BJ (cell line): ENCODE measurements at places on chromosomes 3 and 15. TPM values are rescaled to one million over a fixed set of nuclear protein-coding genes. Genes with fewer than 3 reads are reported as not detected.

GRCh38 chr3:173913397-173913796 is 515.9 kb downstream of the NLGN1 start:
- no peak for DNase-seq

CYP8B1 gene
- polyA plus RNA-seq, result not detected in 2 replicates

DNA sequence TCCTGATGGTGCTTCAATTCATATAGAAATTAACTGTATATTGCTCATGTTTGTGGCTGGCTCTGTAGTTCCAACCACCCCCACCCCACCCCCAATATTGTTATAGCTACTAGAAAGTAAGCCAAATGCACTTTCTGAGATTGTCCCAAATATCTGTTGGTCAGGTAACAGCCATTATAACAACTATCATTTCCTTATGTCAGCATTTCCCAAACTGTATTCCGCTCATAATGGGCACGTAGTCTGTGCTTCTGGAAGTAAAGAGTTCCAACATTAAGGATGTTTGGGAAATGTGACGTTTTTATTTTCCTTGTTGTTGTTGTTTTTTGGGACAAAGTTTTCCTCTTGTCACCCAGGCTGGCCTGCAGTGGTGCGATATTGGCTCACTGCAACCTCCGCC is 12.2 kb upstream of the TBL1XR1 start:
- DNase-seq, result no peak

ISY1 gene
- polyA plus RNA-seq, result 21.0 and 34.2 TPM in 2 replicates

DCLK3 gene
- polyA plus RNA-seq, result not detected in 2 replicates

DNA sequence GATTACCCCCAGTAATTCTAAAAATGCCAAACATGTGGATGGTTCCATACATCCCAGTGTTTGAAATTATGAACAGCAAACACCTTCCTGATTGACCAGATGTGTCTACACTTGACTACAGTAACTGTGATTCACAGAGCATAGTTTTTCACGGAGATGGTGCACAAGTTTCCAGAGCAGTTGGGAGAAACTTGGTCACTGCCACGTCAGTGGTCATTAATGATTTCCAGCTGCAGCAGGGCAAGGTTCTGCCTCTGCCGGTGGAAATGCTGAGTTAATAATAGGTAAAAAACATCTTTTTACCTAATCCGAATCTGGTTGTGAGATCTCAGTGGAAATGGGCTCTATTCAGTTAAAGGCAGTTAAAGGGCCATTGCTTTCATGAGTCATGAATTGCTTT is 154.1 kb upstream of the FEZF2 start:
- no peak for DNase-seq

DNA sequence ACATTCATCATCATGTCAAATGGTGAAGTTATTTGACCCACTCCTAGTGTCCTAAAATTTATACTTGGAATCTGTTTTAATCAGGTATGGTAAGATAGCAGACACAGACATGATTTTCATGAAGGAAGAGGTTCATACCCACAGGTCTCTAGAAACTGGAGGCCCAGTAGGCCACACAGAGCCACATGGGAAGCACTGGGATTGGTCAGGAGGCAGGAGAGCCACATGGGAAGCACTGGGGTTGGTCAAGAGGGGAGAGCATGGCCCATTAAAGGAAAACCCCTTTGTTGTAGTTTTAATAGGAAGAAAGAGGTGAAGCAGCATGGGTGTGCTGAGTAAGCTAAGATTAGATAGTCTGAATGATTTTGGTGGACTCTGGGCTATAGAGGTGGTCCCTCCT is 356.9 kb downstream of the MFSD1 start:
- no peak for DNase-seq

DNA sequence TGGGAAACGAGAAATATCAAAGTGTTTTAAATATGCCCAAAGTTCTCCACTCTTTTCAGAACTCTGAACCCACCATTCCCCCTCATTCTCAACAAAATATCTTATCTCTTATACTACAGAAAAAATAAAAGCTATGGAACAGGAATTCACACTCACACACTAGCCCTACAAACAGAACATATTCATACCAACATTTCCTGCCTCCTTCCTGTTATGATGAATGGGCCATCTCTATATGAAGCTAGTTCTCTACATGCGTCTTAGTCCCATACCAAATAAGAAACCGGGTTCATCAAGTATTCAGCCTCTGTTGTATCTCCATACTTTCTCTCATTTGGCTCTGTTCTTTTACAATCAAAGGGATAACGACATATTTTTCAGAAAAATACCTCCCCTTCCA is 72.6 kb downstream of the PLSCR2 start:
- DNase-seq, result no peak

SLC30A4 gene
- 5.2 and 7.1 TPM in 2 replicates for polyA plus RNA-seq

DNA sequence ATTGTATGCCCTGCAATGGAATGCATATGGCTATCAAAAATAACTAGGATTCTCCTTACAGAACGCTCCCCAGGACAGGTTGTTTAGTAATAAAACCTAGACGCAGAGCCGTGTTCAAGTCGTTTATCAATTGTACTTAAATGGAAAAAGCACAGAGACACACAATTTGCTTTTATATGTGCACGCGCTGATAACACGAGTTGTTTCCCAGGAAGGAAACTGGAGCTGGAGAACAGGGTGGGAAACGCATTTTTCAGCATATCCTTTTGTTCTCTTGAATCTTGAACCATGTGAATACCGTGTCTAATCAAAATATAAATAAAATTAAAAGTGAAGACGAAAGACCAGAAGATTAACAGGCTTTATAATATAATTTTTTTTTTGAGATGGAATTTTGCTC is 3.6 kb upstream of the ANPEP start:
- DNase-seq, result no peak

GRCh38 chr3:25386686-25387255 is 41.3 kb upstream of the RARB start:
- no peak for DNase-seq

GRCh38 chr3:31546162-31546561 is 13.4 kb downstream of the STT3B start:
- DNase-seq, result no peak

DNA sequence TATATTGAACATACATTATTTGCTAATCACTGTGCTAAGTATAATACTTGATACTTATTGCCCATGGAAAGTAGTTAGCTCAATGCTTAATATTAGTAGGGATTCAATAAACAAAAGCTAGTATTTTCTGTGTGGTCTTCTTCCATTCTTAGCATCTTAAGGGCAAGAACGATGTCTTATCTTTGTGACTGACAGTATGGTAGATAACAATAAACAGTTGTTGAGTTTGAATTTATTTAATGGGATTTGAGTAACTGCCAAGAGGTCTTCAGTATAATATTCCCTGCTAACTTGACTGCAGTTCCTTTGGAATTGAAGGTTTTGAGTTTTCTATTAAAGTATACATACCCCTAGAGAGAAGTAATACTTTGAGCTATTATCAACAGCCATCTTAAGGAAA is 70.1 kb downstream of the ZNF609 start:
- no peak for DNase-seq

DNA sequence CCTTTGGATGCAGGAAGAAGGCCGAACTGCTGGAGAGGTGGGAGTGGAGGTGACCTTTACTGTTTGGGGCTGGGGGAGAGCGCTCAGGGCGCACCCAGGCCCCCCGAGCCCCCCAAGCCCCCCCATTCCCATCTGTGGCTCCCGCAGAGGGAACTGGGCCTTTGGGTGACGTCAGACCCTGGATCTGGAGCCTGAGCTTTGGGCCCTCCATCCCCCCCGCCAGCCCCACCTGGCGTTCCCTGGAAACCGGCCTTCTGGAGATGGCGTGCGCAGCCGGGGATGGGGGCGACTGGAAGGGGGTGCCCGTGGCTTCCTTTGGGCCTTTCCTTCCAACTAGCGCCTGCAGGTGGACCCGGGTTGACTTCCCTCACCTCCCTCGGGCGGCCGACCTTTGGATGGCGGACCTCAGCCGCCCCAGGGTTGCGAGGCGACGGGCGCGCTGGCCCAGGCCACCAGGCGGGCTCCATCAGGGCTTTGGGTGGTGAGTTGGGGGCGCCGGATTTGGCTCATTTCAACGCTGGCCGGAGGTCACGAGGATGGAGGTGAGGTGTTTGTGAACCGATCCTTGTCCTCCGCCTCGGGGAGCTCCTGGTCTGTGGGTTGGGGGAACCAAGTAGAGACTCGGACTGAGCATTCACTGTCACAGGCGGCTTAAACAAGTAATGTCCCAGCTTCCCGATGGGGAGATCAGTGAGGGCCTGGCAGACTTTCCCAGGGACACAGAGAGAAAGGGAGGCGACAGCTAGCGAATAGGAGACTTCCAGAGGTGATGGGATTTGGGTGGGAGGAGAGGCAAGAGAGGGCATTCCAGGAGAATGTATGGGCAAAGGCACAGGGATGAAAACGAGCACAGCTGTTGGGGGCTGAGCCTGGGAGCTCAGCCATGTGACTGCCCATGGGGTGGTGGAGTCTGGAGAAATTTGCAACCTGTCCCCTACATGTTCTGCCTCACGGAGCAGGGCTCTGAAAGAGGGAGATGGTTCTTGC is 709 bp downstream of the SCAMP5 start:
- DNase-seq, result no peak

SELENOS gene
- polyA plus RNA-seq, result 71.2 and 86.0 TPM in 2 replicates

GRCh38 chr15:56736881-56737707 is 3.8 kb upstream of the ZNF280D start:
- no peak for DNase-seq

PCSK6 gene
- 0.29 and 0.42 TPM in 2 replicates for polyA plus RNA-seq

MAGEL2 gene
- 0.02 and 0.04 TPM in 2 replicates for polyA plus RNA-seq

- DNase-seq, result no peak
Observed at GRCh38 chr3:18767756-18768303, 342.7 kb upstream of the SATB1 start.

- no peak for DNase-seq
Observed at GRCh38 chr3:29936054-29936453, 655.2 kb downstream of the RBMS3 start.

GRCh38 chr15:40016224-40016865 is 22.6 kb downstream of the SRP14 start:
- no peak for DNase-seq

GRCh38 chr15:39285071-39285470 is 295.8 kb upstream of the THBS1 start:
- no peak for DNase-seq

DNA sequence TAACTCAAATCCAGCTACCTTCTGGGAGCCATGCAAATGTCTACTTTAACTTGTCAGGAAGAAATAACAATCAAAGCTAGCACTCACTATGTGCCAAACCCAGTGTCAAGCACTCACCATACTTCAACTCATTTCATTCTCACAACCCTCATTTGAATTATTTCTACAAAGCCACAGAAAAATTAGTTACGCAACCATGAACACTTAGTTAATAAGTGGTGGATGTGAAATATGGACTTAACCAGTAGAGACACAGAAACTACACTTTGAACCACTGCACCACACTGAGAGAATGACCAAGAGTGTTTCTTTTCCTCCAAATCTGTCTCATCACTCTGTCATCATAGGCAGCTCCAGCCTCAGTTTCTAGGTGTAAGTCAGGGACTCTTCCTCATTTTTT is 91.0 kb upstream of the MBNL1 start:
- no peak for DNase-seq

DNA sequence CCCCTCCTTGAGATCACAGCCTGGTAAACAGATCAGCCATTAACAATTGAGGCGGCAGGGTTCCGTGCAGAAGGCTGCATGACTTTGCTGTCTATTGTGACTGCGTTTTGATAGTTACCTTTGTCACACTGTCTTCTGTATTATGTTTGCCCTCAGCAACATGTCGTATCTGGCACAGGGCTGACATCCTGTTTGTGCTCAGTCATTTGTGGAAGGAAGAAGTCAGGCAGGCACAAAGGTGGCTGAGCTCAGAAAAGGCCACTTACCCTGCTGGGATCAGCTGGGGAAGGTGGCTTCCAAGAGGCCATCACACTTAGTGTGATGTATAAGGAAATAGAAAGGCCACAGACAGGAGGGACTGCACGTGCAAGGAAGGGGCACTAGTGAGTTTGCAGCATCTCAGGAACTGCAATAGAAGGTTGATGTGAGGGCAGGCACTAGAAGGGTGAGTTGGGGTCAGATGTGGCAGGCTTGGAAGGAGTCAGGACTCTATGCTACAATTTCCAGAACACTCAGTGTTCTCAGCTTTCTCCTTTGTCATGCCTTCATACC is 13.4 kb downstream of the PML start:
- DNase-seq, result no peak

- no peak for DNase-seq
Observed at GRCh38 chr3:71846185-71846584, 61.2 kb upstream of the PROK2 start.

CD86 gene
- polyA plus RNA-seq, result not detected in 2 replicates

BDH1 gene
- 3.8 and 6.5 TPM in 2 replicates for polyA plus RNA-seq

DNA sequence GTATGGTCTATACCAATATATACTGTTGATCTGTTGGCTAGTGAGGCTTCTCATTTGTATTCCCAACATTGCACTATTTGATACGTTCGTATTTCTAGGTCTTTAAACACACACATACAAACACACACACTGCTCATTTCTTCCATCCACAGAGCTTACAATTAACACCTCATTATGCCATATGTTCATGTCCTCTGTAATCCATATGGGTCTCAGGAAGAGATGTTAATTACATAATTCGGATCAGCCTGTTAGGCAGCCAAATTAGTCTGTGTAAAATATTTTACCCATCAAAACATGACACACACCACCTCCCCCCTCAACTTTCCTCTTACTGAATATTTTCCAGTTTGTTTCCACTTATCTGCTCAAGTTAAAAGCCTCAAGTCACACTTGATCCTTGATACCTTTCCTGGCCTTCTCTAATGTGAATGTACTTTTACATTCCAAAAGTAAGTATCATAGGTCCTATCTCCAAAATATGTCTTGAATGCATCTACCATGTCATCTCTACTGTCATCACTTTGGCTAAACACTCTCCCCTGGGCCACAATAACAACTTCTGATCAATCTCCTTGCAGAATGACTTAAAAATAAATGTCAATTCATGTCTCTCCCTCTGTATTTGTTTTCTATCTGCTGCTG is 28.2 kb downstream of the EOGT start:
- DNase-seq, result no peak

IQCH gene
- polyA plus RNA-seq, result 0.82 and 1.5 TPM in 2 replicates

ETV5 gene
- polyA plus RNA-seq, result 24.1 and 27.7 TPM in 2 replicates

GRCh38 chr3:170247875-170248274 is 25.7 kb downstream of the PRKCI start:
- no peak for DNase-seq

B3GNT5 gene
- polyA plus RNA-seq, result 0.27 and 0.60 TPM in 2 replicates

TMEM266 gene
- polyA plus RNA-seq, result 0.07 and 0.18 TPM in 2 replicates

PLEKHO2 gene
- polyA plus RNA-seq, result 24.7 and 33.6 TPM in 2 replicates

- DNase-seq, result peak; percentile 55
Observed at GRCh38 chr3:170233530-170233929, 11.3 kb downstream of the PRKCI start.

OXNAD1 gene
- 8.9 and 11.4 TPM in 2 replicates for polyA plus RNA-seq

DNA sequence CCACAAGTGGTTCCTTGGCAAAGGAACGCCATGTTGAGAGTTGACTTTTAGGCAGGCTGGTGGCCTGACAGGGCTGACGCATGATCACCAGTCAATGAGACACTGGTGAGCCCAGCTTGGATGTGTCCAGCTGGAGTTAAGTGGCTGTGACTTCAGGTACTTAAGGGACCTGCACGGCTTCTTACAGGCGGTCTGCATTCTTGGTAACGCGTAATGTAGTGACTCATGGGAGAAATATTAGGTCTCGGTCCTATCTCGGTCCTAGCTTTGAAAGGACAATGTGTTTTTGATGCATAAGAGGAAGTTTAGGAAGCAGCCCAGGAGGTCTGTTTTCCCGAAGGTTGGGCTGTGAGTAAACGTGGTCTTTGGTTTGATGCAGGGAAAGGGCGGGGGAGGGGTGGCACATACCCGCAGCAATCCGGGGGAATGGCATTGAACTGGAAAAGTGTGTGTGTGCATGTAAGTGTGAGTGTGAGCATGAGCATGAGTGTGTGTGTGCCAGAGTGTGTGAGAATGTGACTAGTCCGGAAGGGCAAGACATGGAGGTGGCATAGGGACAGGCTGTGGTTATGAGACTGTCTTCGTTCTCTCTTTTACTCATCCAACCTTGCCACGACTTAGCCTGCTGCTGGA is 55.3 kb downstream of the FAM43A start:
- peak; percentile 24 for DNase-seq
